ENCODE measurements at places on chromosomes 3 and 15.
A peak's percentile ranks its signal among the peaks of the same experiment; 100 is the strongest.

- no peak for DNase-seq
These were observed 297.1 kb upstream of the MEIS2 start for GRCh38 chr15:37397266-37398022.

DNA sequence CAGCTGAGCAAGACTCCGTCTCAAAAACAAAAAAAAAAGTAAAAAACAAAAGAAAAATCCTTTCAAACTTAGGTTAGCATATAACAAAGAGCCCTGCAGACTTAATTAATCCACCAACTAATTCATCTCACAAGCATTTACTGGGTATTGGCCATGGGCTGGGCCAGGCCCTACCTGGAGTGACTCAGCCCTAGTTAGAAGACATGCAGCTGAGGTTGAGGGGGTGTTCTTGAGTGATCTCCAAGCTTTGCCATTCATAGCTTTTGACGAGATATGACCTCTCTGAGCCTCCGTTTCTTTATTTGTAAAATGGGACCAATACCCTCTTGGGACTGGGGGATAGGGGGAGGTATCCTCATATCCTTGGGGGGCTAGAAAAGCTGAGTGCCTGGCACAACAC lies 7.8 kb downstream of the FBXL22 start:
- no peak for DNase-seq

DNA sequence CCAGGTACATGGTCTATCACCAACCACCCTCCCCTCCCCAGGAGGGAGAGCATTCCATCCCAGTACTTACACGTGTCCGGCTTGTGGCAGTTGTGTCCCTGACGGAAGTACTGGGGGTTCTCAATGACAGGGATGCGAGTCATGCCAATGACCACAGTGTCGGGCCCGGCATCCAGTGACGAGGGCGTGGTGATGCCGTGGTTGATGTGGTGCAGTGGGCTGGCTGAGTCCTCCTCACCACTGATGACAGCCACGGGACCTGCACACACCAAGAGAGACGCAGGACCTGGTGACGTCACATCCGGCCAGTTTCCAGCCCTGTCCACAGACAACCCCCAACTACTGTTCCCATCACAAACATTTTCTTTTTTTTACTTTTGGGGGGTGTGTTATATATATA lies 223.8 kb downstream of the NTRK3 start:
- no peak for DNase-seq

- DNase-seq = no peak
These were observed 28.9 kb downstream of the NR2C2 start for GRCh38 chr3:14976317-14976716.

DNA sequence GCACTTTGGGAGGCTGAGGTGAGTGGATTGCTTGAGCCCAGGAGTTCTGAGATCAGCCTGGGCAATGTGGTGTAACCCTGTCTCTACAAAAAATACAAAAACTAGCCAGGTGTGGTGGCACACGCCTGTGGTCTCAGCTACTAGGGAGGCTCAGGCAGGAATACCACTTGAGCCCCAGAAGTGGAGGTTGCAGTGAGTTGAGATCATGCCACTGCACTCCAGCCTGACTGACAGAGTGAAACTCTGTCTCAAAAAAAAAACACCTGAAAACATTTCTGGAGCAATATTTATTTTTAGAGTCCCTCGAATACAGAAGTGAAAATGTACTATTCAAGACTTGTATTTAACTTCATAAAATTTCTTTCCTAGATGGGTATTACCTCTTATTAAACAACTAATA lies 4.6 kb downstream of the SPCS1 start:
- peak; percentile 38 for DNase-seq

- DNase-seq = no peak
These were observed 14.8 kb downstream of the MYL3 start for GRCh38 chr3:46848271-46849044.

Data from GM06990 (cell line).